A172 (cell line): ENCODE measurements at places on chromosomes 6 and 20. TPM values are rescaled to one million over a fixed set of nuclear protein-coding genes. Genes with fewer than 3 reads are reported as not detected.
A peak's percentile ranks its signal among the peaks of the same experiment; 100 is the strongest.

GRCh38 chr20:58457083-58457695, 58.0 kb downstream of the APCDD1L start:
- peak; percentile 71 for DNase-seq

The SIGLEC1 gene
- 0.07 TPM in 1 of 2 replicates, not detected in the other for total RNA-seq

GRCh38 chr6:56714273-56714672, 71.6 kb upstream of the DST start:
- DNase-seq = no peak

GRCh38 chr6:165647041-165647440, 16.0 kb downstream of the PDE10A start:
- DNase-seq = no peak

GRCh38 chr6:63882208-63882607, 246.6 kb downstream of the PHF3 start:
- DNase-seq = no peak

GRCh38 chr6:124977067-124977908, 15.1 kb downstream of the RNF217 start:
- DNase-seq = no peak
